ENCODE measurements at places on chromosomes 2 and 18. TPM values are rescaled to one million over a fixed set of nuclear protein-coding genes. Genes with fewer than 3 reads are reported as not detected.

DNA sequence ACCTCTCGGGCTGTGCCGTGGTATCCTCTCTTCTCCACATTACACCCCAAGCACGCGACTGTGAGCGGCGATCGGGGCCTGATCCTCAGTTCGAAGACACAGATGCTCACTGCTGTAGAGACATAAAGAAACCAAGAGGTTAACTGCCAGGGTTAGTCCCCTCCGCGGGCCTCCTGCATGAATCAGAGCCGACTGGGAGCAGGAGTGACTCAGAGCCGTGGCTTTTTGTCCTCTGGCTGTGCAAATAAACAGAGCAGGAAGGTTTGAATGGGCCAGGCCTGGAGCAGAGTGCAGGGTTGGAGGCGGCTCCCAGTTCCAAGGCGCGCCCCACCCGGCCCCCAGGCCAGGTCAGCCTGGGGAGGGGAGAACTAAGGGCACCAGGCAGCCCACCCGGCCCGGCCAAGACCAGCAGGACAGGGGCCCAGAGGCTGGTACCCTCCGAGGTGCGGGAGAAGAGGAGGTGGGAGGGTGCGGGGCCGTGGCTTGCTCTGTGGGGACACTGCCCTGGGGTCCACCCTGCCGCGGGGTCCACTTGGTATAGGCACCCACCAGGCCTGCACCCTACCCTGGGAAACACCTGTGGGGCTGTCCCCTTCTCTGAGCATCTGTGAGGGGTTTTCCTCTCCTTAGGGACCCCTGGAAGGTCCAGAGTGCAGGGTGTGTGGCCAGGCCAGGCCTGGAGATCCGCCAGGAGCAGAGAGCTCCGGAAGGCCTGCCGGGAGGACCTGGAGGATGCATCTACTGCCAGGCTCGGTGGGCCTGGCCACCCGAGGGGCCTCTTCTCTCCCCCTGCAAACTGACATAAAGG lies 16.5 kb downstream of the TWIST2 start:
- DNase-seq = no peak

DNA sequence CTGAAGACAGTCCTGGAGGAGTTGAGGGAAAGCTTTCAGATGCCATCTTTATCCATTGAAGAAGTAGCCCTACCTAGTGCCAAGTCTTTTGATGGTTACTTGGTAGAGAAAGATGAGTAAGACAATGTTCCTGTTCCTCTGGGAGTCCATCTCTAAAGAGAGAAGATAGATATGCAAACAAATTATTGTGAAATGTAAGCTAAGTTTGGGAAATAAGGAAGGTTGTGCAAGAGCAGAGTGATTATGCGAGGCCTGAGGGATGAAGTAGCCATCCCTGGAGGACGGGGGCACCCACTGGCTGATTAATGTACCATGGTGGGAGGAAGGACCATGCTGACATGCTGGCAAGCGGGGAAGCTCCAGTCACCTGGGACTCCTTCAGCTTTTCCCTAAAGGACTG lies 994 bp upstream of the DTNA start:
- DNase-seq = no peak

Gene CNGA3
- not detected for polyA plus RNA-seq

GRCh38 chr2:28643911-28644334 lies 107.7 kb upstream of the PPP1CB start:
- no peak for DNase-seq

DNA sequence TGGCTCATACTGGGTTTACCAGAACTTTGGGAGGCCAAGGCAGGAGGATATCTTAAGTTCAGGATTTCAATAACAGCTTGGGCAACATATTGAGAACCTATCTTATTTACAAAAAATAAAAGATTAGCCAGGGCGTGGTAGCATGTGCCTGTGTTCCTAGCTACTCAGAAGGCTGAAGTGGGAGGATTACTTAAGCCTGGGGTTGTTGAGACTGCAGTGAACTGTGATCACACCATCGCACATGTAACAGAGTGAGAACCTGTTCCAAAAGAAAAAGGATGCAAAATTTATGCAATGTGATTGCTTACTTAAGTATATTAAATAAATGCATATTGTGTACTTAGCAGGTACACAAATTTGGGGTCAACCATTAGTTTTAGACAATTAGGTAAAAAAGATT lies 768.9 kb upstream of the CDH7 start:
- DNase-seq = no peak

DNA sequence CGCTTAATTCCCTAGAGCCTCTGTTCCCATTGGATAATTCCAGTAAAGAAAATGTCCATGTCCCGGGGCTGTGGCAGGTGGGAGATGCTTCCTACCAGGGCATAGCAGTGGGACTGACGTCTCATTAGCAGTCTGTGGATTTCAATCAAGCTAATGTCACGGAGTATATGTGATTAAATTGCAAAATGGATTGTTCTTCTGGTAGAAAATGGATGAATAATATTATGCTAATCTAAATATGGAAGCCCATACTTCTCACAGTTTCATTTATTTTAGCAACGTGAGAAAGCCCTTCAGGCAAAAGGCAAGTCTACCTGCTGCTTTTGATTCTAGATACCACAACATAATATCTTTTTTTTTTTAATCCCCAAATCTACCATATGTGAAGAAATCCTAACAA lies 185.5 kb downstream of the DNER start:
- DNase-seq = no peak

Gene ELOA2
- not detected for polyA plus RNA-seq

DNA sequence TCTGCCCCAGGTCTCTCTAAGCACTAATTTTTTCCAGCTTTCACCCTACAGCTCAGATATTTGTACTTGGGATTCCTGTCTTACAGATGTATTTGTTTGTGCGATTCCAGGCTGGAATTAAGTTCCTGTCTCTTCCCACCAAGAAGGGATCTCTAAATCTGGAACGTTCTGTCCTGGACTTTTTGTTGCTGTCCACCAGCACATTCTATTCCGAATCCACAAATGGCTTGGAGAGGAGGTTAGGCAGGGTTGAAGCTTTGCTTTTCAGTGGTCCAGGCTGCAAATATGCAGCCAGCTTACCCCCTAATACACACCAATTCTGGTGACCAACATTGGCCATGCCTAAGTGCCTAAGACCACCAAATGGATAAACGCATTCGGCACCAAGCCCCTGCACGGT lies 315.0 kb downstream of the TNS1 start:
- DNase-seq = no peak

All from naive thymus-derived CD8-positive, alpha-beta T cell (primary cell).